ENCODE measurements at places on chromosomes 5 and 9.

GRCh38 chr9:72486594-72486955 lies 34.8 kb upstream of the TMC1 start:
- DNase-seq = no peak

- no peak for DNase-seq
Measured at GRCh38 chr5:123700624-123701287, 188.8 kb downstream of the CSNK1G3 start.

DNA sequence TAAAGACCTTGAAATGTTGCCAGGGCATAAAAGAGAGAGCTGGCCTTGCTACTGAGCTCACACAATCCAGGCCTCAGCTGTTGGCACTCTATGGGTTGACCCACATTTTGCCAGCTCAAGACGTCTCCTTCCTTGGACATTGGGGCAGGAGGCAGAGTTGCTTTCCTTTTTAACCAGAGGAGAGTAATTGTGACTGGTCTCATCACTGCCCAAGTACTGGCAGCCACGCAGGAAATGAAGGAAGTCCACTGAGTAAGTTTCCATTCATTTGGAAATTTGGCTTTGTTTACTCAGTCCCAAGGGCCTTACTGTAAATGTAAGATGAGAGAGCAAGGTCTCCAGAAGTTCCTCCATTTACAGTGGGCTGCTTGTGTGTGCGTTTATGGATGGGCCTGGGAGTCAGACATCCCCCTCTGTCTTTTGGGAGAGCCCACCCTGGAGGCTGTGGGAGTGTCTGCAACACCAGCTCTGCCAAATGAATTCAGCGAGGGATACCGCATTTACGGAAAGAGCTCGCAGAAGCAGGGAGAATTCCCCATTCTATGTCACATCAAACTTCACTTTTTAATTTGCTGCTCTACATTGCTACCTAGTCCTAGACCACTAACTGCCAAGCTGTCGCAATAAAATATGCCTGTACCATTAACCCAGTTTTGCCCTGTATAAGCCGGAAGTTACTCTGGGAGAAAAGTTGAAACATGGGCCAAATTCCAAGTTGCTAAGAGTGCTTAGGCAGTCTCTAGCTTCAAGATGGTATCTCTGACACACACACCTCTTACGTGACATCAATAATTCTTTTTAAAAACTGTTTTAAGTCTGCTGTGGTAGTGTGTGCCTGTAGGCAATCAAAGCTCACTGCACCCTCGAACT lies 24.5 kb upstream of the PDZD2 start:
- DNase-seq = no peak

DNA sequence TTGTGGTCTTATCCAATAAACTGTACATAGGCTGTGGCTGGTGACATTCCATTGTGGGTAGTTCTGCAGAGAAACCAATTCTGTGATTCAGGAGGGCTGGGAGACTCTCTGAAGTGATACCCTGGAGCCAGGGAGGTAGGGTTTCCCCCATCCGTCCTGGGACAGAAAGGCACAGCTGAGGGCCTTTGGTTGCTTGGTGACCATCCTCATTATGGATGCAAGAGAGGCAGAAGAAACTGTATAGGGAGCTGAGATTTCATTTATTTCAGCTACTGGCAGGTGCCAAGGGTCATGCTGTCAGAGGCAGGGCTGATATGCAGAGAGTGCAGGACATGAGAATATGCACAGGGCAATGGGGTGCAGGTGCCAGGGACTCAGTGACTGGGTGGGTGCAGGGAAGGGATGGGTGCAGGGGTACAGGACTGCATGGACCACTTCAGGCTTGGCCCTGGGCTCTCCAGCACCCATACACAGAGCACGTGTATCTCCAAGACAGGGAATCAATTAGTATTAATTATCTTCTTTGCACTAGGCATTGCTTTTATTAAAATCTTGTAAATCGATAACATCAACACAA lies 236.5 kb downstream of the ICE1 start:
- DNase-seq = no peak

DNA sequence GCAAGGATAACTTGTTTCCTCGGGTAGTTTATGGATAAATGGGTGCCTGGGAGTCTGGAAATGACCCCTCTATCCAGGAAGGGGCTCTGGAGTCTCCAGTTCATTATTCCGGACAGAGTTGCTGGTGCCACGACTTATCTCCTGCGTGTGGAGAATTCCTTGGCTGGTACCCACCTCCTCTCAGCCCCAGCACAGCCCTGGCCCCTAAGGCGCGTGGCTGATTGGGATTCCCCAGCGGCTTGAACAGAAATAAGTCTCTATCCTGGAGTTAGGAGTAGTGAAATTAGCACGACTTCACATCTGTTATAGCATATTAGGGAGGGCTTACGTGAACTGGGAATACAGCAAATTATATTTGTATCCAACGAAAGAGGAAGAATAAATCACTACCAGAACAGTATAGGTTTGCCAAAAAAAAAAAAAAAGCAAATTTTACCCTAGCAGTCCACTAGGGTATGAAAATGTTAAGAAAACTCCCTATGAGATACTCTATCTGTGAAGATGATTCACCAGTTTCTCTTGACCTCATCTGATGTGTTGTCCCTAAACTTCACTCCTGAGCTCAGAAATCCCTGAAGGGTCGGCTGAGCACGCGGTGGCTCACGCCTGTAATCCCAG lies 172.5 kb upstream of the OTULINL start:
- no peak for DNase-seq

Data from Right ventricle myocardium superior (tissue), 1 donor.